ENCODE measurements at places on chromosomes 3 and 15.

GRCh38 chr3:79018671-79019136 lies 749.1 kb downstream of the ROBO1 start:
- DNase-seq, result peak; percentile 69

DNA sequence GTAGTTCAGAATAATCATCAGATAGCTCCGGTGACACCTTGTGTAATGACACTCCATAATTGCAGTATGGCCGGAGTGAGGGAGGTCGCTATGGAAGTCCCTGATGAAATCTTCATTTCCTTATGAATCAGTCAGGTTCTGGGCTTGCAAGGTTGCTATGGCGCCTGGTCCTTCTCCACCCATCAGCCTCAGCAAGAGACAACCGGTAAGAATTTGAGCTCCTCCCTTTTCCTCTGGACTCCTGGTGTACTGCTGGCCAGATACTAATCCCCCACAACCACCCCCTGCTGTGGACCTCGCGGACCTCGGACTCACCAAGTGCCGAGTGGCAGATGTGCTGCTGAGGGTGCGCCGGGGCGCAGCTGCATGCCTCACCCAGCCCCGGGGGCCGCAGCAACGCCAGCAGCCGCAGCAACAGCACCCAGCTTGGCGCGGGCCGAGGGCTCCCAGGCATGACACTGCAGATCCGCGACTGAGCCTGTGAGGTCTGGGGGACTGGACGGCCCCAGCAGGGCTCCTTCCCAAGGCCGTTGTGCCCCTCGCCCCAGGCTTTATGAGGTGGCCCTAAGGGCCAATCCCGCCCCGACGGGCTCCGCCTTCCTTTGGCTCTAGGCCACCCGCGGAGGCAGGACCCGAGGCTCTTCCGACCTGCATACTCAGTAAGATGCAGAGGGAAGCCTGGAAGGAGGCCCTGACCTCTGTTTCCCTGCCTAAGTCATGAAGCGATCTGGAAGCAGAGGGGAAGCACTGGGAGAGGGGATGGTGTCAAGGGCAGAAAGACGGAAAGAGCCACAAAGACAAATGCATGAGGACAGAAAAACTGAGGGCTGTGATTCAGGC lies at the start of gene TIMP4:
Gene TIMP4 (minus strand): TSS at position 526 of the 840 bp plus-strand sequence. CDS start 72 bp downstream, at position 454.
- DNase-seq, result peak; percentile 44

DNA sequence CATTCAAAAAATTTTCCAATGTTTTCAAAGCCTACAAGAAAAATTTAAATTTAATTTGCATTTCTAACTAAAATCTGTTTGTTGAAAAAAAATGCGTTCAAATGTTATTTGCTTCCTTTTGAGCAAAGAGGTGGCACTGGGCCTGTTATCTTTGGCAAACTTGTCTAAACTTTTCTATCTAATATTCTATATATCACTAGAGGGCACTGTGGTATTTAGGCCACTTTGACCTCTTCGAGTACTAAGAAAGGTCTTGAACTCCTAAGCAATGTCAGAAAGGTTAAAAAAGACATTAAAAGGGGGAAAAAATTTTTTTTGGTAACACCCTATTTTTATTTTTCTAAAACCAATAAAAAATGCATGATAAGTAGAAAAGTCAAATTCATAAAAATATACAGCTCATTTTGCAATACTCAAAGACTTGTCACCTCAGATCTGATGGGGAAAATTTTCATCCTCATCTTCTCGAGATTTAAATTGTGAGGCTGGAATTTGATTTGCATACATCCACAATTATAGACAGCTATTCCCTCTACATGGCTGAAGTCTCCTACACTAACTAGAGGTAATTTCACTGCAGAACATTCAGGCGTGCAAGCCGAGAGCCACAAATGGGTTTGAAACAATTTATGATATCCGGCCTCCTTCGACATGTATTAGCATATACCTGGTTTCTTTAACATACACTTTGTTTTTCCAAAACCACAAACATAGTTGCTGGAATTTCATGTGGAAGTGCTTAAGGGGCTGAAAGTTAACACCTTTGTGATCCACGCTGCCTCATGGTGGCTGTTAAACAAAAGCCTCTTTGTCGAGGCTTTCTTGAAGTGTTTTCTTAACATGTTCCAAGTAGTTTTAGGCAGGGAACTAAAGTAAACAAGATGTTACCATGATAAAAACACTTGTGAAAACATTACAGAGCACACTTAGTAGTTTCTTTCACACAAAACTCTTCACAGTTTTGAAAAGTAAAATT lies 576.4 kb downstream of the FOXP1 start:
- peak; percentile 17 for DNase-seq

GRCh38 chr3:50241713-50242380 lies 5.8 kb downstream of the GNAI2 start:
- no peak for DNase-seq

- peak; percentile 93 for DNase-seq
Observed at GRCh38 chr3:59818033-59818918, 768.5 kb upstream of the CFAP20DC start.

- DNase-seq, result no peak
Observed at GRCh38 chr15:48478581-48478980, 147.4 kb downstream of the DUT start.

- no peak for DNase-seq
Observed at GRCh38 chr15:74428970-74429780, 4.6 kb downstream of the SEMA7A start.

Measured in Daoy (cell line).